ENCODE measurements at places on chromosomes 3 and 15.

DNA sequence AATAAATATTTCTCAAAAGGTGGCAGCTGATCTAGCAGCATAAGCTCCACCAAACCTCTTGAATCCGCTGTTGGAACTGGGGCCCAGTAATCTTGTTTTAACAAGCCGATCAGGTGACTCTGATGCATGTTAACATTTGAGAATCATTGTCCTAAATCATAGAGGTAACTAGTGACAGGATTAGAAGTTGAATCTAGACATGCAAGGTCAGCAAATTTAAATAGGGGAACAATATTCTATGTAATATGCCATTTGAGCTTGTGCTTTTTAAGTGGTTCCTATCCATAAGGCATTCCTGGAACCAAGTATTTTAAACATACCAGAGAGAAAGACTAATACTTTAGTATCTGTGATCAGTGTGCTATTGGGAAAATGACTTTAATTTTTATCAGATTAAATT is 412.8 kb downstream of the PYDC2 start:
- no peak for DNase-seq

GRCh38 chr3:27076815-27077630 is 292.2 kb downstream of the NEK10 start:
- DNase-seq = no peak

- DNase-seq = peak; percentile 14
These were observed 788 bp upstream of the DLG1 start for GRCh38 chr3:197298945-197299854.

DNA sequence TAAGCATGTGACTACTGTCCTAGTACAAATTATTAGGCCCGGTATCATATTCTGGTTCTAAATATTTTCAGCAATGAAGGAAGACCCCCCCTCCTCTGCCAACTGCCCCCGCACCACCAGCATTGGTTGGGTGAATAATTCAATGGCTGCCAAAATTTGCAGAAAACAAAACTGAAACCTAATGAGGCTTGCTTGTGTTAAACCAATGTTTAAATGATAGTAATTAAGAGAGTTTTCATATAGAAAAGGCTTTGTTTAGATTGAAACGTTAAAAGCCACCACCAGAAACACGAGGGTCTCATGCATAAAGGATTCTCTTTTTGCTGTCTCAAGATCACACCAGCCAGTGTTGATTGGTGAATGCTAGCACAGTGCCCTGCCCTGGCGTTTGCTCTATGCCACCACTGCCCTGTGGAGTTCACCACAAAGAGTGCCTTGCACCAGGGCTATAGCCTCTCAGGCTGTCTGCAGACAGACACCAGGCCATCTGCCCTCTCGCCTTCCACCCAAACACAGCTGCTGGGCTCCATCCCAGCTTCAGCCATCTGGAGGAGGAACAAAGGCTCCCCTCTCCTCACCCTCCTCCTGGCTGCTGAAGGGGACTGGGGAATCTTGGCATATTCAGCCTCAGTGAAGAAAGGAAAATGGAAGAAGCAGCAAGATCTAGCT is 200.3 kb upstream of the PFN2 start:
- DNase-seq = no peak

DNA sequence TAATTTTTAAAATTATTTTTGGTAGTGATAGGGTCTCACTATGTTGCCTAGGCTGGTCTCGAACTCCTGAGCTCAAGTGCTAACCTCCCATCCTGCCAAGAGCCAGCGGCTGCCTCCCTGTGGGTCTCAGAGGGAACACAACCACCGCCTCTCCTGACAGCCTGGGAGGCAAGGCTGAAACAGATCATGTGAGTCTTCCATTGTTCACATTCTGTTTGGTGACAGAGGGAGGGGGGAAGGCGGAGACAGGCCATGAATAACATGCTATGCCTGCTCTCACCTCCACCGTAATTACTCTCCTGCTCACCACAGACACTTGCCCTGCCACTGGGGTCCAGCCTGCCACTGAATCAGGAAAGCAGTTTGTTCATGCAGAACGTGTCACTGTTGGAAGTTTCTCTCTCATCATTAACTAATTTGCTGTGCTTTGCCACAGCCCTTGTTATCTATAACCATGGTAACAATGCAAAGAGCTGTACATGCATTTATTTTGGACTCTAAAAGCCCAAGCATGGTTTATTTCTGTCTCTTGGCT is 78.4 kb upstream of the RASGRF1 start:
- DNase-seq = no peak

DNA sequence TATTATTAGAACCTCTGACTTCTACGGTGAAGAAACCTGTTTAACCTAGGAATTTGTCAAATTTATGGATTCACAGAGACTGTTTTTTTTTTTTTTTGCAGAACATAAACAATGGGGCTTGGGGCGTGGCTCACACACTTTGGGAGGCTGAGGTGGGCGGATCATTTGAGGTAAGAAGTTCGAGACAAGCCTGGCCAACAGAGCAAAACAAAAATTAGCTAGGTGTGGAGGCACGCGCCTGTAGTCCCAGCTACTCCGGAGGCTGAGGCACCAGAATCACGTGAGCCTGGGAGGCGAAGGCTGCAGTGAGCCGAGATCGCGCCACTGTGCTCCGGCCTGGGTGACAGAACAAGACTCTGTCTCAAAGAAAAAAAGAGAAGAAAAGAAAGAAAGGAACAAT is 3.0 kb downstream of the ZBTB11 start:
- no peak for DNase-seq

GRCh38 chr3:69079269-69080159 is 651 bp downstream of the UBA3 start:
- no peak for DNase-seq

GRCh38 chr3:64238971-64239667 is 13.9 kb upstream of the PRICKLE2 start:
- DNase-seq = no peak

DNA sequence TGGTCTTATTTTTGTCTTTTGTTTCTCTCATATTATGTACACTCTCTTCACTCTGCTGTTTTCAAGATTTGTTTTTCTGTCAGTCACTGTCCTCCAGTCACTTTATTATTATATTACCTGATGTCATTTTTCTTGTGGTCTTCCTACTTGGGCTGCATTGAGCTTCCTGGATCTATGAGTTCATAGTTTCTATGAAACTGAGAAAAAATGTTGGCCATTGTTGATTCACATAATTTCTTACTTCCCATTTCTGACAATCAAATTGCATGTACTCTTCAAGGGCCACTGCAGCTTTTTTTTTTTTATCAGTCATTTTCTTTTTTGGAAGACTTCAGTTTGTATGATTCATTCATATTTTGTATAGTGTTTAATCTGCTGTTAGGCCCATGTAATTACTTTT is 1180.6 kb upstream of the GBE1 start:
- no peak for DNase-seq

DNA sequence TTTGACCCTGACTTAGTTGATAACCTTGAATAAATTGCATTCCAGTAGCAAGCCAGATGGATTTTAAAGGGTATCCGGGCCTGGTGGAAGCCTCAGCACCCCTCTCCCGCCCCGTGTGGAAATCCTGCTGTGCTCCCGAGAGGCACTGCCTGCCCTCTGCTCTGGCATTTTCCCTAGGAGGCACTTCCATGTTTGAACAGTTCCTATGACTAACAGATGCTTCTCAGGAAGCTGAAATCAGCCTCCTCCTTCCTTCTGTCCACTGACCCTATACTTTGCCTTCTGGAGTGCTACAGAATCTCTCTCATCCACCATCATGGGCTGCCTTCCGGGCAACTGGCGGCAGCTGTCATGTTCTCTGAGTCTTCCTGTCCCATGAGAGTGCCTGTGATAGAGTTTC is 90.8 kb downstream of the GABRG3 start:
- no peak for DNase-seq

DNA sequence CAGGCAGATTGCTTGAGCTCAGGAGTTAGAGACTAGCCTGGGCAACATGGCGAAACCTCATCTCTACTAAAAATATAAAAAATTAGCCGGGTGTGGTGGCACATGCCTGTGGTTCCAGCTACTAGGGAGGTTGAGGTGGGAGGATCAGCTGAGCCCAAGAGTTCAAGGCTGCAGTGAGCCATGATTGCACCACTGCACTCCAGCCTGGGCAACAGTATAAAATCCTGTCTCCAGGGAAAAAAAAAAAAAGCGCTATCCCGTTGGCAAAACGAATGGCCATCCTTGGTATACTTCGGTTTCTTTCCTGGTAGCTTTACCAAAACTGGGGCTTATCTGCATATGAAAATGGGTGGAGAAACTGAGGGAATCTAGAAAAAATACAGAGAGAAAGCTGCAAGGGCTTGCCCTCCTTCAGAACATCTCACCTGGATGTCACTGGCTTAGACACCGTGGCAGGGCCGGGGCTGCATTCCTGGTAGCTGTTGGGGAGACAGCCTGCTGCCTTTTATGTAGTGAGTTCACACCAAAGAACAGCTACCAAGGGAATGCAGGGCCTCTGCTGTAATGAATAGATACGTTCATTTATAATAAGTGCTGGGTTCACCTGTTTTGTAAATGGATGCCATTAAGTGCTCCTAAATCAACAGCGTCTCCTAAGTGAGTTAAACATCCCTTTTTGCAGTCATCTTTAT is 96.0 kb downstream of the IQSEC1 start:
- DNase-seq = no peak

DNA sequence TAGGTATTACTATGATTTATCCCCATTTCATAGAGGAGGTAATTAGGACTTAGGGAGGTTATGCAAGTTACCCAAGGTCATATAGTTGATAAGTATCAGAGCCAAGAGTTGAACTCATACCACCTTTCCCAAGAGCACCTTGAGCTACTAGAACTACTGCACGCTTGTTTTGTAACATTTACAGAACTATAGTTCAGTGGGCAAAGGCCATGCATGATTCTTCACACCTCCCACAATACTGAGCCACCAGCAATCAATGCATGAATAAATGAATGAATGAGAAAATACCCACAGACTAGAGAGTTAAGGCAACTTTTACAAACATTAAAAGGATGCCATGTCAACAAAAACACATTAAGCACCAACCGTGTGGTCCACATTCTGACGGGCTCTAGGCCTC is 46.8 kb downstream of the LIPC start:
- no peak for DNase-seq

DNA sequence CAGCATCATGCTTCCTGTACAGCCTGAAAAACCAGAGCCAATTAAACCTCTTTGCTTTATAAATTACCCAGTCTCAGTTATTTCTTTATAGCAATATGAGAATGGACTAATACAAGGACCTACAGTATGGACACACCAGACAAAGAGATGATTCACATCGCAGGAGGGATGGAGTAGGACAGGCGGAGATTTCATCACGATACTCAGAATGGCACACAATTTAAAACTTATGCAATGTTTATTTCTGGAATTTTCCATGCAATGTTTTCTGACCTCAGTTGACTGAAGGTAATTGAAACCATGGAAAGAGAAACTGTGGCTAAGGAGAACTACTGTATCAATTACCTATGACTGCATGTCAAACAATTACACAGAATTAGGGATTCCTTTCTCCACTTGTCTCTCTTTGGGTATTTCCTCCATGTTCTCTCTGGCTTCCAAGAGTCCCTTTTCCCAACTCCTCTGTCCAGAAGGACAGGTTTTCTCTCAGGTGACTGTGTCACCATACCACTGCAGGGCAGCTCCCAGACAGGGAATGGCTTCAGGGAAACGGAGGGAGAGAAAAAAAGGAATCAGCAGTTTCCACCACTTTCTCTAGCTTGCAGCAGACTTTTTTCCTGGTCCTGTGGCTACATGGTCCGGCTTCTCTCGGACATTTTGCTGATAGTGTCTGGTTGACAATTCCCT is 3.0 kb upstream of the ANO10 start:
- no peak for DNase-seq

- no peak for DNase-seq
These were observed 6.8 kb upstream of the ADAMTS17 start for GRCh38 chr15:100348578-100348977.

GRCh38 chr3:115428841-115429240 is 194.5 kb upstream of the GAP43 start:
- no peak for DNase-seq

GRCh38 chr15:66938114-66938830 is 127.1 kb upstream of the SMAD3 start:
- DNase-seq = no peak

GRCh38 chr3:177322881-177323280 is 125.6 kb upstream of the TBL1XR1 start:
- DNase-seq = no peak

DNA sequence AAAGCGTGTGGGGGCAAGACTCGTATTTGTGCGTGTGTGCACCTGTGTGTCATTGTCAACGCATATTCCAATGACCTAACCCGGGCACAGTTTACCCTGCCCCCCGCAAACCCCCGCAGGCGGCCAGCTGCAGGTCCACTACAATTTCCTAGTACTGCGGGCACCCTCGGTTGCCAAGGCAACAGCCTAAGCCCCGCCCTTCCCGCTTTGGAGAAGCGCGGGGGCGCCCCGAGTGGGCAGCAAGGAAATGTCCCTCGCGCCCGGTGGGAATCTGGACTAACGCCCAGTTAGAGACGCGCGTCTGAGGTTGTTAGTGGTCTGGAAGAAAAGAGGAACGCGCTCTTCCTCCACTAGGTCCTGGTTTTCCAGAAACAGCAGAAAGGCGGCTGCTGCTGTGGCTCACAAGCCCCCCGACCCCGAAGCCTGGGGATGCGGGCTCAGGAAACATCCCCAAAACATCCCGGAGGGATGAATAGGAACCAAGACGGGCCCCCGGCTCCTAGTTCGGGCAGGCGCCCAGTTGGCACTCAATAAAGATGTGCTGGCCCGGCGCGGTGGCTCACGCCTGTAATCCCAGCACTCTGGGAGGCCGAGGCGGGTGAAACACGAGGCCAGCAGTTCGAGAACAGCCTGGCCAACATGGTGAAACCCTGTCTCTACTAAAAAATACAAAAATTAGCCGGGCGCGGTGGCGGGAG is 1.1 kb downstream of the ABHD14A start:
- DNase-seq = no peak

DNA sequence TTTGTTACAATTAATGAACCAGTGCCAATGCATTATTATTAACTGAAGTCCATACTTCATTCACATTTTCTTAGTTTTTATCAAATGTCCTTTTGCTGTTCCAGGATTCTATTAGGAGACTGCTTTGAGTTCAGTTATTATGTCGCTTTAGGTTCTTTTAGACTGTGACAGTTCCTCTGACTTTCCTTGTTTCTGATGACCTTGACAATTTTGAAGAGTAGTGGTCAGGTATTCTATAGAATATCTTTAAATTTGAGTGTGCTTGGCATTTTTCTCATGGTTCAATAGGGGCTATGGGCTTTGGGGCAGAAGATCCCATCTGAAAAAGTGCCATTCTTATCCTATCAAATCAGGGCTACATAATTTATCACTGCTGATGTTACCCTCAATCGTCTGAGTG is 126.3 kb downstream of the APBA2 start:
- DNase-seq = no peak

DNA sequence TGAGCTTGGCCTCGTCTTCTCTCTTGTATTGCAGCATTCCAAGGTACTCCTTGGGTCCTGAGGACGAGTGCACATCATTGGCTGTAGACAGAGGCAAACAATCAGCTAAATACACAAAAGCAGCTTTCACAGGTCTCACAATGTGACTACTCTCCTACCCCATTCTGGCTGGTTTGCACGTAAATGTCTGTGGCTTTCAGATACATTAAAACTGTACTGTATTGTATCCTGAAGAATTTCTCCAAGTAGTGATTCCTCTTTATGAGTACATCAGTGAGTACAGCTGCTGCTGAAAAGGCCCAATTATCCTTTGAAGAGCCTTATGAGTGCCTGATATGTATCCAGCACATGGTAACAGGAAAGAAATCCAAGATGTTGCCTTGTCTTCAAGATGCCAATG is 22.0 kb upstream of the GNB5 start:
- DNase-seq = no peak

GRCh38 chr3:10189557-10190354 is 25.0 kb downstream of the IRAK2 start:
- no peak for DNase-seq

- DNase-seq = no peak
These were observed 43.7 kb downstream of the MYZAP start for GRCh38 chr15:57635300-57635909.

GRCh38 chr15:66879531-66880368 is 177.7 kb downstream of the SMAD6 start:
- no peak for DNase-seq

Measured in stimulated activated CD4-positive, alpha-beta T cell treated with anti-CD3 and anti-CD28 coated beads, Interleukin-12 subunit alpha, Interleukin-12 subunit beta, amount 100 ng/mL, for 24 hours (primary cell).